ENCODE measurements at places on chromosomes 5 and 9.

- no peak for DNase-seq
These were observed 30.5 kb upstream of the LRRC70 start for GRCh38 chr5:62547945-62548630.

GRCh38 chr5:56647099-56647850 lies 168.1 kb upstream of the MAP3K1 start:
- DNase-seq, result no peak

DNA sequence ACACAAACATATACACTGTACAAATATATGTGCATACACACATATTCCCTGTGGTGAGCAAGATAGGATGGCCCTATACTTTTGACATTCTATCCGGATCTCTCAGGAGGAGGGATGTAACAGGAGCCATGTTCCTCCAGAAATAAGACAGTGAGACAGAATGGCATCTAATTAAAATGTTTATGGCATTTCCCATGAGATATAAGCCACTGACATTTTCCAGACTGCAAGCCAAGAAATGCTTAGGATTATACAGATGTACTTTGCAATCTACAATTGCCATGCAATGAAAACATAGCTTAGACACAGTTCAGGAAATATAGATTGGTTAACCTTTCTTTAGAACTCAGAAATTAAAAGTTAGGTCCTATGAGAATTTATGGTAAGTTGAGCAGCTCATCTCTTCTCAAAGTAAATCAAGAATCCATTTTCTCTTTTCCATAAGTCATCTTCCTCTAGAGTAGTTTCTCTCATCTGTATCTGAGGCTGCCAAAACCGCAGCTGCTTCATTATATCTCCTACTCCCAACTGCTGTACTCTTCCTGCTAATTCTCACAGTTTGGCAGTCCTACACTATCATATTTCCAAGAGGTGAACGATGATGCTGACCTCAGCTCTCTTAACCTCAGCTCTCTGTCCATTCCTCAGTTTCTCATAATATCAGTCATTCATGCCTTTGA lies 1719.1 kb downstream of the MAT2B start:
- no peak for DNase-seq

- no peak for DNase-seq
These were observed 355.4 kb downstream of the MAN2A1 start for GRCh38 chr5:110045158-110045557.

GRCh38 chr9:117587263-117587662 lies 116.9 kb upstream of the TLR4 start:
- no peak for DNase-seq

- no peak for DNase-seq
These were observed 178.3 kb upstream of the ACOT12 start for GRCh38 chr5:81572201-81572600.

- DNase-seq, result no peak
These were observed 179.7 kb downstream of the PALM2AKAP2 start for GRCh38 chr9:109959679-109960078.
